ENCODE measurements at places on chromosomes 3 and 15. TPM values are rescaled to one million over a fixed set of nuclear protein-coding genes. Genes with fewer than 3 reads are reported as not detected.

THRB gene
- total RNA-seq = not detected

SLC28A2 gene
- not detected for total RNA-seq

IGSF10 gene
- total RNA-seq = not detected

HTR3C gene
- not detected for total RNA-seq

DNA sequence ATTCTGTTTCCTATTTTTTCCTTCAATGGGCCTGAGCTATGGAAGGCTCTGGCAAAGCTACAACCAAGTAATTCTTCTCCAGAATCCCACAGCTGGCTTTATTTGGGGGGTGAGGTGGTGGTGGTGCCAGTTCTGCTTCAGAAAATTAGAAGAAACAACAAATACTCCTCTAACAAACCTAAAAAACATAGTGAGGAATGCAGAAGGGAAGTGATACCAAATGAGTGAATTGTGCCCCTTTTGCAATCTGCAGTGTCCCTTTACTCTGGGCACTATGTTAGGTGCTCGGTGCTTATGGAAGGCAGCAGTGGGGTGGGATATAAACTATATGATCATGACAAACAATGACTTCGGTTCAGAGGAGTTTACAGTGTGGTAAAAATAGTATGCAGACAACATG, 90.4 kb upstream of the ROPN1 start:
- H3K4me1 ChIP-seq = no peaks in the 10 kb centered on the region
- no peak for DNase-seq

- no peak overlapping the region for H3K4me3 ChIP-seq
- no peaks in the 10 kb centered on the region for H3K36me3 ChIP-seq
- no peak overlapping the region for H3K27ac ChIP-seq
These were observed 333.4 kb downstream of the SLC9A9 start for GRCh38 chr3:143514874-143515273.

DNA sequence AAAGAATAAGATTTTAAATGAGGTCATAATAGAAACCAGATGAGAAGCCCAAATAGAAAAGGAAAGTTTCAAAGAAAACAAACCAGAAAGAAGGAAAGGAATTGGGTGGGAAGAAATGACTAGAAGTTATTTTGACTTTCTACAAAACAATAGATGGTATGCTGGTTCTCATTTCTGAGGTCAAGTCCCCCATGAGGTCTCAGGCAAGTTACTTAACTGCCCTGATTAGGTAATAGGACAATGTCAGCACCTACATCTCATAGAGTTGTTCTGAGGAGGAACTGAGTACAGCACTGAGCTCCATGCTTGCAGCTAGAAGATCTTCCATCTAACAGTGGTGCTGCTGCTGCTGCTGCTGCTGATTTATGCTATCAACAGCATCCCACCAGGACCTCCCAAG, 185.9 kb downstream of the ERC2 start:
- no peaks in the 10 kb centered on the region for H3K36me3 ChIP-seq
- no peak overlapping the region for H3K4me3 ChIP-seq

- no peaks in the 10 kb centered on the region for H3K4me1 ChIP-seq
- H3K27me3 ChIP-seq = no peaks in the 10 kb centered on the region
- H3K27ac ChIP-seq = no peak overlapping the region
- no peak for DNase-seq
- no peaks in the 10 kb centered on the region for H3K36me3 ChIP-seq
These were observed 383.5 kb upstream of the WNT5A start for GRCh38 chr3:55870594-55870993.

DNA sequence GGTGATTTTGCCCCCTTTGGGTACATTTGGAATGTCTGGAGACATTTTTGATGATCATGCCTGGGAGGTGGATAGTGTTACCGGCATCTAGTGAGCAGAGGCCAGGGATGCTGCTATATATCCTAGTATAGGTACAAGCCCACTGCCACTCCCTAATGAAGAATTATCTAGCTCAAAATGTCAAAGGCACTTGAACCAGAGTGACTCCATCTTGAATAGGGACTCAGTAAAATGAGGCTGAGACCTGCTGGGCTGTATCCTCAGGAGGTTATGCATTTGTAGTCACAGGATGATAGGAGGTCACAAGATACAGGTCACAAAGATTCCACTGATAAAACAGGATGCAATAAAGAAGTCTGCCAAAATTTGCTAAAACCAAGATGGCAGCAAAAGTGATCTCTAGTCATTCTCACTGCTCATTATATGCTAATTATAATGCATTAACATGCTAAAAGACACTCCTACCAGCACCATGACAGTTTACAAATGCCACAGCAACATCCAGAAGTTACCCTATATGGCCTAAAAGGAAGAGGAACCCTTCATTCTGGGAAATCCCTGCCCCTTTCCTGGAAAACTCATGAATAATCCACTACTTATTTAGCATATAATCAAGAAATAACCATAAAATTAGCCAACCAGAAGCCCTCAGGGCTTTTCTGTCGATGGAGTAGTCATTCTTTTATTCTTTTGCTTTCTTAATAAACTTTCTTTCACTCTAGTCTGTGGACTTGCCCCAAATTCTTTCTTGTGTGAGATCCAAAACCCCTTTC, 40.0 kb upstream of the FAM3D start:
- no peaks in the 10 kb centered on the region for H3K36me3 ChIP-seq
- peaks cover 10% of the 10 kb centered on the region for H3K27me3 ChIP-seq
- no peaks in the 10 kb centered on the region for H3K4me1 ChIP-seq
- DNase-seq = no peak
- no peak overlapping the region for H3K4me3 ChIP-seq

- H3K27me3 ChIP-seq = peaks cover 3% of the 10 kb centered on the region
- peak overlapping the region; percentile 92 for H3K4me3 ChIP-seq
- DNase-seq = peak; percentile 88
- peak overlapping the region; percentile 99 for H3K27ac ChIP-seq
- H3K36me3 ChIP-seq = peaks cover under 1% of the 10 kb centered on the region
- H3K4me1 ChIP-seq = peaks cover 24% of the 10 kb centered on the region
These were observed 492 bp downstream of the MORF4L1 start for GRCh38 chr15:78872972-78873792.

GRCh38 chr3:101133652-101134051, 140.4 kb upstream of the ABI3BP start:
- peak overlapping the region; percentile 81 for H3K27ac ChIP-seq
- peak overlapping the region; percentile 67 for H3K4me3 ChIP-seq
- no peak for DNase-seq
- H3K36me3 ChIP-seq = peaks cover 10% of the 10 kb centered on the region
- H3K27me3 ChIP-seq = peaks cover 2% of the 10 kb centered on the region

DNA sequence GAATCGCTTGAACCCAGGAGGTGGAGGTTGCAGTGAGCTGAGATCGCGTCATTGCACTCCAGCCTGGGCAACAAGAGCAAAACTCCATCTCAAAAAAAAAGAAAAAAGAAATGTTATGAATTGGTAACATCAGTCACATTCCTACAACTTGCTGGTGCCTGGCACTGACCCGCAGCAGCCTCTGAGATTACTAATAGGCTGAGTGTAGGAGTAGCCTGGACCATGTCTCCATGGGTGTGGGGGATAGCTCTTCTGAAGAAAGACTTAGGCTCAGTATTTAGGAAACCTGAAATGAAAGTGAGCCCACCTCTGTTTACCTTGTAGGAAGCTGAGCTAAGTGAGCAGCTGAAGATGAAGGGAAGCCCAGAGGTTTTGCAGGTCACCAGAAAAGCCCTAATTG, 148.3 kb downstream of the LRRC28 start:
- DNase-seq = no peak
- peaks cover 2% of the 10 kb centered on the region for H3K4me1 ChIP-seq
- H3K36me3 ChIP-seq = no peaks in the 10 kb centered on the region

GRCh38 chr3:69085833-69086722, 1.3 kb downstream of the ARL6IP5 start:
- H3K4me1 ChIP-seq = peaks cover 59% of the 10 kb centered on the region
- peak overlapping the region; percentile 99 for H3K4me3 ChIP-seq
- no peaks in the 10 kb centered on the region for H3K27me3 ChIP-seq
- peaks cover 28% of the 10 kb centered on the region for H3K36me3 ChIP-seq

GRCh38 chr15:48674876-48675275, 29.4 kb upstream of the FBN1 start:
- H3K27ac ChIP-seq = no peak overlapping the region
- H3K27me3 ChIP-seq = peaks cover 5% of the 10 kb centered on the region
- H3K4me1 ChIP-seq = no peaks in the 10 kb centered on the region
- no peaks in the 10 kb centered on the region for H3K36me3 ChIP-seq
- no peak for DNase-seq

Data from activated naive CD8-positive, alpha-beta T cell treated with anti-CD3 and anti-CD28 coated beads, Interleukin-2, amount 10 ng/mL, durations not matched to agents 7 days and 5 days (primary cell).